ENCODE measurements at places on chromosomes 2 and 18.
A peak's percentile ranks its signal among the peaks of the same experiment; 100 is the strongest.

DNA sequence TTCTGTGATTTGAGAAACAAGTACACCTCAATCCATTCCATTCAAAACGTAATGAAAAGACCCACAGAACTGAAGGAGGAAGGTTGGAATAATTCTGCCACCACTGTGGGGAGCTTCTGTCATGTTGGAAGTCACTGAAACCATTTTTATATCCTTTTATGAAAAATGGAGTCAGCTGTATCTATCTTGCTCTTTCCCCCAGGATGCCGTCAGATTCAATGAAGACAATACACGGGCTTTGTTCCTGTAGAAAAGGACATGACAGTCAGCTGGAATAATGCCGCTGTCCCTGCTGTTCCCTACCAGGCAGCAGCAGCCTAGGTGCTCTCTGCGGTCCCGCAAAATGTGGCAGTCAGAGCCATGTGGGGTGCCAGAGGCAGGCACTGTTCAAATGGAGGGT, 52.5 kb upstream of the APCDD1 start:
- DNase-seq = peak; percentile 27

DNA sequence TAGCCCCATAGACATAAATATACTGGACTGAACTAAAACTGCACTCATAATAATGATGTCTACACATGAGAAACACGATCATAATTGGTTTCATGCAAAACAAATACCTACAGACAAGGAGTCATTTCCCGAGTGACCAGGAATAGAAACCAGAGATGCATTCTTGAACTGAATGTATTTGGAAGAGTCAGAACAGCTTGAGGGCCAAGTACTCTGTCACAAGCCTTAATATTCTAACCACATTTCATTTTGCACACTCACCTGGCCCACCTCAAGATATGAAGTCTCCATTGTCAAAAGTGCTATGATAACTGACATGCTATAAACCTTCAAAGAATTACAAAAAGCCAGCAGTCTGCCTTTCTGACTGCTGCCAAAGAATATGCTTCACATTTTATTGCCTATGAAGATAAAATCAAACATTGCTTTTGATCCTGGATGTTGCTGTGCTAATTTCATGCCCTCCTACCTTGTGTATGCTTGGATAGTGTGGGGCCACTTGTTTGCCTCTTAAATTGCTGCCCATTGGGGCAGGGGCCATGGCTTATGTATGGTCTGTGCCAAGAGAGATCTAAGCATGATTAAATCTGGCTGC, 18.9 kb upstream of the ASAP2 start:
- DNase-seq = no peak

DNA sequence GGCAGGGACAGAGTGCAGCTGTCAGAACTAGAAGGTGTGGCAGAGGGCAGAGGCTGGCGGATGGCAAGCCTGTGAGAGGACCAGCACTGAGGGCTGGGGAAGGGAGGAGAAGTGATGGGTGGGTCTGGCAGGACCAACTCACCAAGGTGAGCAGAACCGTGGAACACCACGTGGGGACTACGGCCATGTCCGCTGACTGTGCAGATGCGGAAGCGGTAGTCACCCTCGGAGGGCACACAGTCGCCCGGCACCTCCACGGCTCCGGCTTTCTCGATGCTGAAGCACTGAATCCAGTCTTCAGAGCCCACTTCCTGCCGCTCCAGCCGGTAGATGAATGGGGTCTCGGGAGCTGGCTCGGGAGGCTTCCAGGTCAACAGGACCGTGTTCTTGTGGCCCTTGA, 4.2 kb downstream of the OBSL1 start:
- no peak for DNase-seq

DNA sequence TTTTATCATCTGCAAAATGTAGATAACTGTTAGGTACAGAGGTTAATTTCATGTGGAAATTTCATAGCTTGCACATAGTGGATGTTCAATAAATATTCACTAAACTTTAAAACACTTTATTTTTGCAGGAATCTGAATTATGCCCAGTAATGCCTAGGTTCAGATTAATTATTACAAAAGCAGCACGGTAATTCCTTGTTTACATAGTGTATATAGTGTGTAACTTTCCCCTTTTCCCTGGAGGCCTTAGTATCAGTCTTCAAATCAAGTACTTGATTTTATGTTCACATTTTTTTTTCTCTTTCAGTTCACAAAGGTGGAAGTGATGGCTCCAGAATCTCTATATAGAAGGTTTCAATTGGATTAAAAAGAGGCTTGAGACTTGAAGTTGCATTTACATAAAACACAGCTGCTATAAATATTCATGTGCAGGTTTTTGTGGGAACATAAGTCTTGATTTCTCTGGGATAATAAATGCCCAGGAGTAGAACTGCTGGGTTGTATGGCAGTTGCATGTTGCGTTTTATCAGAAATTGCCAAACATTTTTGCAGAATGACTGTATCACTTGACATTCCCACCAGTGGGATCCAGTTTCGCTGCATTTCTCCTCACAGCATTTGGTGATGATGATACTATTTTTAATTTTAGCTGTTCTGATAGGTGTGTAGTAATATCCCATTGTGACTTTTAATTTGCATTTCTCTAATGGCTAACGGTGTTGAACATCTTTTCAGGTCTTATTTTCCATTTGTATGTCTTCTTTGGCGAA, 27.6 kb upstream of the LGALSL start:
- DNase-seq = no peak

DNA sequence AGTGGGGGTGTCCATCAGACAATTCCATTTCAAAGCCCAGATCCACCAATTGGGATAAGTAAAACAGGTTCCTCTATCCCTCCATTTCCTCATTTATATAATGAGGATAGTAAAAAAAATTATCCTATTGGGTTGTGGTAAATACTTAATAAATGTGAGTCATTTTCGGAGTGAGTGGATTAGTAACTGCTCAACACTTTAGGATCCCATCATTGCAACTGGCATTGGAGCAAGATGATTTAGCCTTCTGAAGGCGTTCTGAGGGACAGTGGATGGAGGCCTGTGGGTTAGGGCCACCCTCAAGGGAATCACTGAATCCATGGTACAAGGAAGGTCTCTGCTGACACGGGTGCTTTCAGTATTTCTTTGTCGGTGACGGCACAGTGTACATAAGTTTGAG, 108.6 kb upstream of the FZD7 start:
- no peak for DNase-seq

DNA sequence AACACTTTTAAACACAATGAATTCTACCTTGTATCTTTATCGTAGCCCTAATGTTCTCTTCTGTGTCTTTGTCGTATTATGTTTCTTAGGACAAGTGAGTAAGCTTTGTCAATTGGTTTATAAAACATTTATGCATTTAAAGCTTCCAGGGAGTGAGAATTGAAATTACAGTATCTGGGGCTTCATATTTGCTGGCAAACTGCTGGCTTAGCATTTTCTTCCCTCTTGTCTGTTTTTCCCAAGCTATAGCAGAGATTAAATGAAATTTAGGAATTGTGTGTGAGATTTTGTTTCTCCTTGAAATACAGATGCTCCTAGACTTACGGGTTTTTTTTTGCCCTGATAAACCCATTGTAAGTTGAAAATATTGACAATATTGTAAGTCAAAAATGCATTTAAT, 73.3 kb downstream of the FMNL2 start:
- no peak for DNase-seq

DNA sequence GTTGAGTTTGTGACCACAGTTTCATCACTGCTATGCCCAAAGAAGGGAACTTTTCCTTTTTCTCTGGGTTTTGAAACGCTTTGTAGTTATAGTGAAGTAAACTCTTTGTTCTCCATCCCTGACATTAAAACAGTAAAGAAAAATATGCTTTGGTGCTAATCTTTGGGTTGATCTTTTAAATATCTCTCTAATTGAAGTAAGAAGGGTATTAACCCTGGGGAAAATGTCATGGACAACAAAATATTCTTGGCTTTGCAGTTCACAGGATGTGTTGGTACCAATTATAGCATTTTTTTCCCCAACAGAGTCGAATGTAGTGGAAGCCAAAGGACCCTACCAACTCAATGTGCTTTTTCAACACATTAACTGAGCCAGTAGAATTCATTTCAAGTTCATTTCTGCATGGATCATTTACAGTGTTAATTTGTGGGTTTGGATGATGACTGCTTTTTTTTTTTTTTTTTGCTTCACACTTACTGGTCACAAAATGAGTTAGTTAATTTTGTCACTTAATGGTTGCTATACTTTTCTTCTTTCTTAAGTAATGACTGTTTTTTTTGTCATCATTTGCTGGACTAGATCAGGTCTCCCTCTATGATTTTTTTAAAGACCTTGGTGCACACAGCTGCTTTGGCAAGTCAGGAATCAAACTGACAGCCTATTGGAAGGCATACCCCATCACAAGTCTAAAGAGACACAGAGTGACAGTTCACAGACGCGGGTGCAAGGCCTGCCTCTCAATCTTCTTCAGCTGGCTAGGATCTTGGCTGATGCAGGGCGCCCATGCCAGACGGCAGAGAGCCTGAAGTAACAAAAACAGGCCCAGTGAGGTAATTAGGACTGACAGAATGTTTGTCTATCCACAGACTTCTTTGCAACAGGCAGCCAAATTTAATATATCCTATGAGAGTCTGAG, 98.8 kb upstream of the MMADHC start:
- DNase-seq = no peak

- no peak for DNase-seq
Measured at GRCh38 chr2:197978971-197979370, 174.6 kb downstream of the PLCL1 start.

- no peak for DNase-seq
Measured at GRCh38 chr2:196341277-196341841, 170.0 kb upstream of the STK17B start.

GRCh38 chr2:4873876-4874593, 818.1 kb upstream of the SOX11 start:
- no peak for DNase-seq
